ENCODE measurements at places on chromosomes 4 and X.
A peak's percentile ranks its signal among the peaks of the same experiment; 100 is the strongest.

DNA sequence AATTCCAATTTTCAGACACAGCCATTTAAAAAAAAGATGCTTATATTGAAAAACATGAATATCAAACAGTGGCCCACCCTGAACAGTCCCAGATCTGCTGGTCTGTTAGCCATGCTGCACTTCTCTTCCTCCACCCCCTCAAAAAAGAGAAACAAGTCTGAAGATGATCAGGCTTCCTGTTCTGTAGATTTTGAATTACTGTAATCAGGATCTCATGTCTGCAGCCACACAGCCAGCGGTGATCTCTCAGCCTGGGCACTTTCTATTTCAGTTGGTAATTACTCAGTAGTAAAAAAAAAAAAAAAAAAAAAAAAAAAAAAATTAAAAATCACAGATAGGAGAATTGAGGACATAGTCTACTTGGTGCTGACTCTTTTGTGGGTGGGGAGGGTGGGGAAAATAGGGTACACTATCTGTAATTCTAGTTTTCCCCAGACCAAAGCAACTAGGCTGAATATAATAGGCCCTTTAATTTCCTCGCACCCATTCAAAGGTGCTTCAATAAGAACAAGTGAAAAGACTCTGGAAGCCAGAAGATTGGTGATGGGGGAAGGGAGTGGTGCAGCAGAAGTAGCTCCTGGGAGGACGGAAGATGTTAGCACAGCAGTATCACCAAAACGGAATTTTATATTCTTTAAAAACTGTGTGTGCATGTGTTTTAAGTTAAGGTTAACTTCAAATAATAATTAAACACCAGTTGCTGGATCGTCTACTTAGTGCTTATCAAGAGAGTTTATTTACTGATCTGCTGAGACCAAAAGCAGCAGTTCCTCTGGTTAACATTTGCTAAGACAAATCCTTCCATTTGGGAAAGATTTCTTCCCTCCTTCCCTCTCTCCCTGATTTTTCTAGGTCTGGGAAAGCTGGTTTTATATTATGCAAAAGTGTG lies 47.0 kb downstream of the SPRY1 start:
- no peak for ATAC-seq

DNA sequence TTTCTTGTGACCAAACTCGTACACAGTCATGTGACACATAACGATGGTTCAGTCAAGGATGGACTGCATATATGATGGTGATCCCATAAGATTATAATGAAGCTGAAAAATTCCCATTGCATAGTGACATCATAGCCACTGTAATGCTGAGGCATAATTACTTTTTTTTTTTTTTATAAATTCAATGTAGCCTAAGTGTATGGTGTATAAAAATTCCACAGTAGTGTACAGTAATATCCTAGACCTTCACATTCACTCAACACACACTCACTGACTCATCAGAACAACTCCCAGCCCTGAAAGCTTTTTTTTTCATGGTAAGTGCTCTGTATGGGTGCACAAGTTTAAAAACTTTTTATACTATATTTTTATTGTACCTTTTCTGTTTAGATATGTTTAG lies 105.0 kb downstream of the AREG start:
- no peak for ATAC-seq

DNA sequence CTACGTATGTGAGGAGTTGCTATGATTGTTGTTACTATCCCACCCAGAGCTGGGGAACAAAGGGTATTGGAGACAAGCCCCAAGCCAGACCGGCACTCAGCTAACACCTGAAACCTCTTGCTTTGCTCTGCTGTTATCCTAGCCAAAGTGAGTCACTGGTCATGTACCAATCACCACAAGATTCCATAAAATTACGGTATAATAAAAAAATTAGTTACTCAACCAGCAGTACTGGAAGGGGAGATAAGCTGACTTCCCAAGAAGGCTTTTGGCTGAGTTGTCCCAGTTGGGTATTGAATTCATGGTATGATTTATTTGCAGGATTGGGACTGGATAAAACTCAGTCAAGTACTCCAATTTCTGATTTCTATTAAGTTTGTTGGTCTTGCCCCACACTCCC lies 5.3 kb downstream of the EDA2R start:
- peak; percentile 36 for ATAC-seq

DNA sequence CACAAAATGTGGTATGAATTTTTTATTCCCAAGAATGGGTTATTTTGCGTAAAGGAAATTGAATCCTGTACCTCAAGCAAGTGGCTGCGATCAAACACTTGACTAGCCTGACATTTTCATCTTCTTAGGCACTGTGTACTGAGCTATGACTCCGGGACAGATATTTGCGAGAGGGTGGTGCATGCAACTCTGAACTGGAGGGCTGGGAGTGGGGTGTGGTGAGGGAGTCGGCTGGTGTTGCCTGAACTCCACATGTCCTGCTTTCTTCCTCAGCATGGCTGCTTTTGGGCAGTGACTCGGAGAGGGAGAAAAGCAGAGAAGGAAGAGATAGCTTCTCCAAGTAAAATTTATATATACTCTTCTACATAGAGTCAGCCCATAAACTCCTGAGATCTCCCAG lies 68.5 kb upstream of the GATB start:
- ATAC-seq: no peak

DNA sequence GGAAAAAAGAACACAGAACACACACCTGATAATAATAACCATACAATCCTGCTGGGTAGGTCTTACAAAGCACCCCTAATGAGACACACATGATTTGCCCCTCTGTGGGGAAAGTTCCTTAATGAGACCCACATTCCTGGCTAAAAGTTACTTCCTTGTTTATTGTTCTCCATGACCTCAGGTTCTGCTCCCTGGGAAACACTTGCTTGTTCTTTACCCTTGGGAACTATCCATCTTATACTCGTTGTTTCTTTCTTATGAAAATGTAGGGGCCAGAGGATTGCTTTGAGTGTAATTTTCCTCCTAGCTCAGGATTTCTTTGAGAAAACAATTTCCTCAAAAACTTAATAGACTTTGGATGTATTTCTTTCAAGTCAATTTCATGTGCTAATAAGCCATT lies 52.1 kb upstream of the PCDH10 start:
- ATAC-seq: no peak

DNA sequence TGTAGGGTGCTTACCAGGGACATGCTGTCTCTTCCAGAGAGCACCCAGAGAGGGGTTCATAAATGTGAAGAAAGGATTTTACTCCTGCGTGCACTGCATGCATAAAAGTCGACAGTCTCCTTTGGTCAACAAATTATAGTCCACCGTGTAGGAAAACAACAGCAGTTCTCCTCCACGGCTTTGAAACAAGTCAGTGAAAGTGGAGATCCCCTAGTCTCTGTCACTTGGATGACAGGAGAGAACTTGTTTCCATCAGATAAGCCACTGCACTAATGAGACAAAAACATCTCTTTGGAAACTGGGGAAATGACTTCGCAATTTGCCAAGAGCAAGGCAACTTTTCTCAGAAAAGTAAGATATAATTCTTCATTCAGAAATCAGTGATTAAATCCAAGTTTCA lies 9.7 kb downstream of the UNC5C start:
- ATAC-seq: no peak

GRCh38 chr4:2843941-2844584 lies 419 bp downstream of the ADD1 start:
- ATAC-seq: peak; percentile 59

DNA sequence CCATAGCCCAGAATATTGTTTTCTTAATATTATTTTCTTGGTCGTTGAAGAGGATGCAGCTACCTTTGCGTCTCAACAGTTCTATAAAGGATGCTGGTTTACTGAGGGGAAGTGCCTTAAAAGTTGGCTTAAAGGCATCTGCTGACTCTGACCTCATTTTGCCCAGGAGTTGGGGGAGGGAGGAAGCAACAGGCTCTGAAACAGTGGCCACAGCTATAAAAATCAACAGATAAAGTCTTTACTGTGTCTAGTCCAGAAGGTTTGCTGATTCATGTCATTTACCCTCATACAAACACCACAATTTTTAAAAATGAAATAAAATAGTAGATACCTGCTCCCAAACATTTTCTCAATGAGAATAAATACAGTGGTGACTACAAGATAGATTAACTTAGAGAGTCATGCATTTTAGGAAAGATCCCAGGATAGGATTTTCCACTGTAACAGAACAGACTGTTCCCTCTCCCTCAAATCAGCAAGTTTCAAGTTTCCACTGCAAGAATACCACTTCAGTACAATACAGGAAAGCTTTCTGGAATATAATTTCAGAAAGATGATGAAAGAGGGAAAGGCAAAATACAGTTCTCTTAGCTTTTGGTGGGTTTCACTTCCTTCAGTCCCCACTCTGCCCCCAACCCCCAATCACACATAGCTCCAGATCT lies 1.9 kb downstream of the PHKA1 start:
- no peak for ATAC-seq

All from gastroesophageal sphincter (tissue), 4 donors.